ENCODE measurements at places on chromosomes 13 and 19.

GRCh38 chr19:17021793-17022590 lies 4.6 kb downstream of the CPAMD8 start:
- no peak for DNase-seq

GRCh38 chr19:40279761-40280607 lies 5.2 kb downstream of the AKT2 start:
- DNase-seq = no peak

DNA sequence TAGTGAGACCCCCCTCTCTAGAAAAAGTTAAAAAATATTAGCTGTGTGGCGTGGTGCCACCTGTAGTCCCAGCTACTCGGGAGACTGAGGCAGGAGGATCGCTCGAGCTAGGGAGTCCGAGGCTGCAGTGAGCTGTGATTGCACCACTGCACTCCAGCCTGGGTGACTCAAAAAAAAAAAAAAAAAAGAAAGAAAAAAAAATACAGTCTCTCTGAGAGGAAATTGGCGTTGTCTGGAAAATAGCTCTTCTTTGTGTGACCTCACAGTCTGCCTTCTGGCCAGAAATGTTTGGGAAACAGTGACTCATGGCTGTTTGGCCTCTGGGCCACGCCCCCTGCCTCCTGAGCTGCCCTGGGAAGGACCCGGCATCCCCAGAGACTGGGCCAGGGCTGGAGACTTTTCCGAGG lies 10.7 kb downstream of the MARCHF2 start:
- DNase-seq = no peak

- no peak for DNase-seq
Measured at GRCh38 chr19:13007292-13008045, 12.2 kb downstream of the NFIX start.

GRCh38 chr19:46356149-46357055 lies 9.5 kb downstream of the PPP5C start:
- no peak for DNase-seq

DNA sequence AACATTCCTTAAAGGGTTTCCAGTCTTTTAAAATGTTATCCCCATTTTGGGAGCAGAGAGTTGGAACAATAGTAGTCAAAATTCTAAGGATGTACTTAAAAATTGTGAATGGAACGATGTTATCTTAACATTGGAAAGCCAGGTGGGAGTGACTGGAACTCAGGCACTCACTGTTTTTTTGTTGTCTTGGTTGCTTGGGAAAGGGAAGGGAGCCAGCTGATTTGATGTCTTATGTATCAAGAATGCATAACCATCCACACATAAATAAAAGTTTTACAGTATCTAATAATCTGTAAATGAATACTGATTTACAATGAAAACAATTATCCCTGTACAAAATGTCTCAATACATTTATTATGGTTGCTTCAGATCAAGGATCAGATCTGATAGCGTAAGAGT lies 88.7 kb downstream of the SLC10A2 start:
- DNase-seq = no peak

GRCh38 chr13:30810261-30810701 lies 74.9 kb downstream of the ALOX5AP start:
- DNase-seq = peak; percentile 83

DNA sequence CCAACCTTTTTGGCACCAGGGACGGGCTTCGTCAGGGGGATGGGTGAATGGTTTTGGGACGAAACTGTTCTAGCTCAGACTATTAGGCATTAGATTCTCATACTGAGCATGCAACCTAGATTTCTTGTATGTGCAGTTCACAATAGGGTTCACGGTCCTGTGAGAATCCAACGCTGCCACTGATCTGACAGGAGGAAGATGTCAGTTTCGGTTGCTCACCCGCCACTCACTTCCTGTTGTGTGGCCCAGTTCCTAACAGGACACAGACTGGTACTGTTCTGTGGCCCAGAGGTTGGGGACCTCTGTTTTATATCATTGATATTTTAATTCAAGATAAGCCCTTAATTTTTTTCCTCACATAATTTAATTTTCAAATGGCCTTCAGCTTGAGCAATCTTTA lies 26.7 kb upstream of the TDRD3 start:
- DNase-seq = no peak

DNA sequence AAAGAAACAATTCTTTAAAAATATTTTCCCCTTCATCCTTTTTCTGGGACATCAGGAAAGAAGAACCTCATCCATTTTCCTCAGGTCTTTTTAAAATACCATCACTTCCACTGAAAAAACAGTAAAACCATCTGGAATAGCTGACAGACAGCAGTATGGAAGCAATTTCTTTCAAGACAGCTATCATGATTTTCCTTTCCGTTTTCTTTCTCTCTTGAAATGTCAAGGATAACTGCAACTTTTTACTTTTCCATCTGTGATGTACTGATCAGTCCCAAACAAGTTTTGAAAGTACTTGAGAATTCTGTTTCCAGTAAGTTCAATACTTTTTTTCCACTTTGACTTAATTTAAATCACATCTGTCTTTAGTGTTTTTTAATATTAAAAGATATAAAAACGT lies 211.2 kb downstream of the LHFPL6 start:
- DNase-seq = no peak

DNA sequence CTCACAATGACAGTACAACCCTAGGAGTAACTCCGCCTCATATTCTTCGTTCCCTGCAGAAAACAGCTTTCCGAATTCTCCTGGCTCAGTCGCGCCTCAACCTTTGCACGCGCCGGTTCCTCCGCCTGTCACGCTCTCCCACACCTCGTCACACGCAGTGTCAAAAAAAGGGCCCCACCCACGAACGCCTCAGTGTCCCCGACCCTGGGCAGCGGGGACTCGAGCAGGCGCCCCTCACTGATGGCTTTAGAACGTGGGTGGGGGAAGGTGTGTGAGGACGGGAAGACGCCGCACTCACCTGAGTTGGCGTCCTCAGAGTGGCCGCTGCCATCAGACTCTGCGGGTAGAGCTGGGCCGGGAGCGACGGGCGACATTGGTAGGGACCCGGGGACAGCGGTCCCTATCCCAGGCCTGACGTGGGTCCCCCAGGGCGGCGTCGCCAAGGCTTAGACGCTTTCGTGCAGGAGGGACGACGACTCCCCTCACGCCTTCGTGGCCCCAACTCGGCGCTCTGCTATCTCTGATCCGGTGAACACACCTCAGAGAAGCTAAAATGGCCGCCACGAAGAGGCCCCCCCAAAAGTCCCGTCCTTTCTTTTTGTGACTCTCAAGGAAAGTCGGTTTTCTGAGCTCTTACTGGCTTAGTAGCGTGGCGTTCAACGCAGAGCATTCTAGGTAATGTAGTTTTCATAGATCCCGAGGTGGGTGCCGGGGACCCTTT lies at the start of gene ZNF154:
Gene ZNF154 (minus strand): TSS at position 564 of the 721 bp plus-strand sequence. CDS start 233 bp downstream, at position 331.
- no peak for DNase-seq

DNA sequence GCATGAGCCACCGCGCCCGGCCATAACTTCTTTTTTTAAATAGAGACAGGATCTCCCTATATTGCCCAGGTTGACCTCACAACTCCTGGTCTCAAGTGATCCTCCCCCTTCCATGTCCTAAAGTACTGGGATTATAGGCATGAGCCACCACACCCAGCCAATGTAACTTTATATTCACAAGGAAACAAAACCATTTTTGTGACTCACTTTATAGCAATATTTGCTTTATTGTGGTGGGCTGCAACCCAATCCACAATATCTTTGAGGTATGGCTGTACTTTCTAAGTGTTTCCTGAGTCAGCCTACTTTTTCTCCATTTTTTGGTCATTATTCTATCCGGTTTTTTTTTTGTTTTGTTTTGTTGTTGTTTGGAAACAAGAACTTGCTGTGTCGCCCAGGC lies 7.9 kb upstream of the ZIM3 start:
- no peak for DNase-seq

Data from NCI-H1105 treated with DMSO at 0.1 percent for 48 hours (cell line).